ENCODE measurements at places on chromosomes 7 and 10.

DNA sequence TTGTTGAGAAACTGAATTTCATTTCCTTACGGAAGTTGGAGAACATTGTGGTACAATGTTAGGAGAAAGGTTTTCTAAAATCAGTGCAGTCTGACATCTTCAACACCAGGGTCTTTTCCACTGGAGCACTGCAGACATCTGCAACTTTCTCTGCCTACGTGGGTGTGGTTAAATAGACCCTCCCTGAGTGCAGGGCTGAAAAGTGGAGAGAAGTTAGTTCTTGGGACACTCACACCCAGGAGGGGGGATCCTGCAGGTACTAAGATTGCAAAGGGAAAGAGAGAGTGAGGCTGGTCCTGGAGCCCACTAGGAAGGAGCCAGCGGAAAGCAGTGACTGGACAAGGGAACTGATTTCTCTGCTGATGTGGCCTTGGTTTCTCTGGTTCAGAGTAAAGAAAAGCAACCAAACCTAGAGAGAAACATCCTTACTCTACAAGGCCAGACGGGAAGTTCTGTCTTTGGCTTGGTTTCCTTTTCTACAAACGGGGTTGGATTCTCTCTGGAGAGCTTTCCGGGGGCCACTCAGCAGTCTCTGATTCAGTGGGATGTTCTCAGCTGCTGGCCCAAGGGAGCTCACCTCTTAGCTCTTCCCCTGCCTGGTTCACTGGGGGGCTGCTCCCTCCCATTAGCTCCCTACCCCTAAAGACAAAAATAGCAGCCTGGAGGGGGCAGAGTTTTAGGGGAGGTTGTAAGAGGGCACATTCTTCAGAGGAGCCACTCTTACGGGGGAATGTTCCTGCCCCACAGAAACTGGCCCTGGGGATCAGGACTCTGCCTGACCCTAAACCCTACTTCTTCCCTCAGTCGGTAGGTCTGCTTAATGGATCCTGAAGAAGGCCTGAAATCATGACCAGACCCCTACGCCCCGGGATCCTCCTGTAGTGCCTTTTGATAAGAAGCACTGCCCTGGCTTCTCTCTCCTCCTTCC lies 2.7 kb downstream of the UPP1 start:
- no peak for DNase-seq

- DNase-seq: no peak
These were observed 187.1 kb downstream of the FAM107B start for GRCh38 chr10:14587540-14588083.

GRCh38 chr7:148084138-148084537 lies 506.4 kb upstream of the C7orf33 start:
- DNase-seq: no peak

DNA sequence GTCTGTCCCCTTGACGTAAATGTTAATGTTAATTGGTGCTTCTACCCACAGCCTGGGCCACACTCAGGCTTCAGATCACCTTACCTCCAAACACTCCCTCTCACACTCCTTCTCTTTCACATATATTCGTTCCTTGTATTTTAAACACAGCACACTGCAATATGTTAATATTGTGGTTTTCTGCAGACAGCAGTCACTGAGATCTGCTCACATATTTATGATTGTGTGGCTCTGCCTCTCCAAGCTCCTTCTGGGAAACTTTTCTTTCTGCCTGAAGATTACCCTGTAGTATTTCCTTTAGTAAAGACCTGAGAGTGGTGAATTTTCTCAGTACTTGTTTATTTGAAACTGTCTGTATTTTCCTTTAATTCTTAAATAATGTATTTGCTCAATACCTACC lies 104.7 kb downstream of the VWC2 start:
- no peak for DNase-seq

- DNase-seq: no peak
These were observed 11.0 kb upstream of the IL6 start for GRCh38 chr7:22715969-22716368.

DNA sequence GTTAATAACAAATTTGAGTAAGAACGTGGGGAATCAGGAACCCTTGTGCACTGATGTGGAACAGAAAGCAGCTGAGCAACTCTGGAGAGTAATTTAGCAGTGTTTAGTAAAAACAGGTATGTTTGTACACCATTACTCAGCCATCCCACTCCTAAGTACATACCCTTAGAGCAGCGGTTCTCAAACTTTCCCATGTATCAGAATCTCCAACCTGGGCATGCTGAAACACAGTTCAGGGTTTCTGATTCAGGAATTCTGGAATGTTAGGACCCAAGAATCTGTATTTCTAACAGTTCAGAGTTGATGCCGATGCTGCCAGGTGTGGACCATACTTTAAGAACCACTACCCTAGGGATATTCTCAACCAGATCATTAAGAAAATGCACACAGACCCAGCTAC lies 5.1 kb downstream of the SGMS1 start:
- no peak for DNase-seq

DNA sequence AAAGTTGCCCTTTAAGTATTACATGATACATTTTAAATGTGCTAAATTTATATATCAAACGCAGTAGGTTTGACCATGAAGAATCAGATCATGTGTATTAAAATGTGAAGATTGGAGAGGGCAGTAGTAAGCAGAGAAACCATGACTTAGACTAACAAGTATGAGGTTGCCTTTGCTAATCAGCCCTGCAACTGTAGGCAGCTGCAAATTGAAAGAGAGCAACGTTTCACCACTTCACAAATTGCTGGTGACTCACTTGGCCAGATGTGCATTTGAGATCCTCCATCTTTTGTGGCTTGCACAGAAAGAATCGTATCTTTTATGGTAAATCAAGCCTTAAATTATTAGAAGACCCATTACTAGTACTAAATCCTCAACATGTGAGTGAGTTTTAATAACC lies 10.1 kb upstream of the SEMA3A start:
- DNase-seq: no peak
